HS-27A (cell line): ENCODE measurements at places on chromosomes 16 and 17.
A peak's percentile ranks its signal among the peaks of the same experiment; 100 is the strongest.

GRCh38 chr16:84544031-84544773 is 39.7 kb upstream of the MEAK7 start:
- DNase-seq = no peak

- DNase-seq = no peak
Observed at GRCh38 chr17:43010667-43011308, 4.2 kb downstream of the IFI35 start.

GRCh38 chr17:12386225-12386624 is 279.5 kb upstream of the MYOCD start:
- DNase-seq = no peak

- no peak for DNase-seq
Observed at GRCh38 chr16:63980763-63981162, 1141.1 kb downstream of the CDH11 start.

DNA sequence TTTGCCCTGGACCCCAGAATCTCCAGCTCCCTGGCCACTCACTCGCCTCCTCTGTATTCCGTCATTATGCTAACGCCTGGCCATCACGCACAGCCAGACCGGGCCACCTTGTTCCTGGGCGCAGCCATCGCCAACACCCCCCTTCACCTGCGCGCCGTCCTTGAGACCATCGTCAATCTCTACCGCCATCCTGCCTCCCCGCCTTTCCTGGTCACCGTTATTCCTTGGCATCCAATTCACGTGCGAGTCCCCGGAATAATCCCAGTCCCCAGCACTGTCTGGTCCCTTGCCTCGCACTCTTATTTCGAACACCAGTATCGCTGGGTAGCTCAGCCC is 541 bp downstream of the VKORC1 start:
- DNase-seq = no peak

- DNase-seq = no peak
Observed at GRCh38 chr16:17295948-17296347, 174.8 kb downstream of the XYLT1 start.

DNA sequence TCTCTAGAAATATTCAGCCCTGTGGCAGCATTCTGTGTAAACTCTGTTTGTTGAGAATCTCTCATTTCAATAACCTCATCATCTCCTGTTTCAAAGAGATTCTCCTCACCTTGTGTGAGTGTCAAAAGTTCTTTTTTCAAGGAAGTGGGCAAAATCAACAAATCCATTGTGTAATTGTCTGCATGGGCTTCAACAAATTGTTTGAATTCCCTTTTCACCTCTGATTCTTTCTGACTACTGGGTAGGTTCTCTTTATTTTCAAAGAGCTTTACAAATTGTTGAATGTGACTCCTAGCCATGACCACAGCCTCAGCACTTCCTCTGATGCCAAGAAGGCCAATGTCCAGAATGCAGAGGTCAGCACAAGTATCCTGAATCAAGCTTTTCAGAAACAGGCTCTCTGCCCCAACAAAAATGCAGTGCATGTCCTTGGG is 48.0 kb downstream of the N4BP1 start:
- no peak for DNase-seq

GRCh38 chr16:4957720-4958509 is at the start of gene SEC14L5:
TSS of gene SEC14L5 (plus strand) at chr16:4958330. CDS start at chr16:4959324, 994 bp downstream.
- DNase-seq = no peak

DNA sequence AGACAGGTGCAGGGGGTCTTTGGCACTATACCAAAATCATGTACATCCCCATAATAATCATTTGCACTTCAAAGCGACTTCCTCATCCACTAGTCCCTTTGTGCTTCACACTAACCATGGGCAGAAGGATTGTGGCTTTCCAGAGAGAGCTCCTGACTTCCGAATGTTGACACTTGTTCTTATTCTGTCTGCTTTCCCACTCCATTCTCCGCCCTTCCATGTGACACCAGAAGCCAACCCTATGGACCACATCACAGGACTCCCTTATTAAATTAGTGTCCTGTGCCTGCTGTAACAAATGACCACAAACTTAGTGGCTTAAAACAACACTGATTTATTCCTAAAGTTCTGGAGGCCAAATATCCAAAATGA is 91.6 kb downstream of the CMC2 start:
- DNase-seq = no peak

- DNase-seq = no peak
Observed at GRCh38 chr16:64968539-64968938, 153.3 kb downstream of the CDH11 start.

GRCh38 chr17:74085434-74085833 is 118.0 kb upstream of the RPL38 start:
- no peak for DNase-seq

GRCh38 chr17:2400877-2401425 is at the start of gene MNT:
TSS of gene MNT (minus strand) at chr17:2401060. CDS start at chr17:2400712, 348 bp downstream.
- no peak for DNase-seq

DNA sequence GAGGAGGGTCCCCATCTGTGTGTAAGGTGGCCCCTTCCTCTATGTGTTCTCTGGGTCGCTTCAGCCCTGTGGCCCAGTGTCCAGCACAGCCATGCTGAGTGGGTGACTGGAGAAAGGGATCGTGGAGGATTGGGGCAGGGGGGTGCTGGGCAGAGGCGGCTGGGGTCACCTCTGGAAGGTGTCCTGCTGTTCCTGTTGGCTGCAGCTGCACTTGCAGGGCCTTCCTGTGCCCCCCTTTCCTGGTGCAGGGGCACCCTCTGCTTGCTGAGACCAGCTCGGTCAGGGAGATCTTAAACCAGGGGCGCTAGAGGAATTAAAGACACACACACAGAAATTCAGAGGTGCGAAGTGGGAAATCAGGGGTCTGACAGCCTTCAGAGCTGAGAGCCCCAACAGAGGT is 11.1 kb downstream of the IL32 start:
- no peak for DNase-seq

DNA sequence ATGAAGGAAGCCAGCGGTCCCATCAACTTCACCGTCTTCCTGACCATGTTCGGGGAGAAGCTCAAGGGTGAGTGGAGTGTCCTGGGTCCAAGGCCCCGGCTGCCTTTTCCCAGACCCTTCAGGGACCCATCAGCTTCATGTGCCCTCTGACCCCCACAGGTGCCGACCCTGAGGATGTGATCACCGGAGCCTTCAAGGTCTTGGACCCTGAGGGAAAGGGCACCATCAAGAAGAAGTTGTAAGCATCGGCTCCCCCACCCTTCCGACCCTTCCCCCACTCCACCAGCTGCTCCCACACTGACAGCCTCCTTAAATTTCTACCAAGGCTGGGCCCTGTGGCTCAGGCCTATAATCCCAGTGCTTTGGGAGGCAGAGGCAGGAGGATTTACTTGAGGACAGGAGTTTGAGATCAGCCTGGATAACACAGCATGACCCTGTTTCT is 1.9 kb downstream of the MYL11 start:
- no peak for DNase-seq

DNA sequence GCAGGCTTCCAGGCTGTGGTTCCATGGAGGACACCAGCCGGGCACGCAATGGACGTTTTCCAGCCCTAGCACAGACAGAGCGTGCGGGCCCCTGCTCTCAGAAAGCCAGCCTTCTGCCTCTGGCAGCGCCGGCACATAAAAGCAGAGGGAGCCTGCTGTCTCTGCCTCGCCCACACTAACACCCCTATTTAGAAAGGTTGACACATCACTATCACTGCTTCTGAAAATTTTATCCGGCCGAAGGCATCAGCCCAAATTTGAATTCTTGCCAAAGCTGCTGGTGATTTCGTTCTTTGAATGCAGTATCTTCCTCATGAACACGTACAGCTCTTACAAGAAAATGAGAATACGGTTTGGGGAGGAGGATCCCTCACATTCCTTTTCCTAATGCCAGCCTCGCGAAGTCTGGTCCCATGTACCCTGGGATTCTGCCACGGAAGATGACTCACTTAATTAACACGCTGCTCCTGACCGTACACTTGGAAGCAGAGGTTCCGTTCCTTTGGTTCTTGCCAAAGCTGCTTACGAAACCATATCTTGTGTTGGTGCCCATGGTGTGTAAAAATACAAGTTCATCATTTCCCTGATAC is 1.3 kb upstream of the RAB11FIP3 start:
- peak; percentile 95 for DNase-seq

- no peak for DNase-seq
Observed at GRCh38 chr16:11315510-11315909, 29.7 kb upstream of the RMI2 start.

DNA sequence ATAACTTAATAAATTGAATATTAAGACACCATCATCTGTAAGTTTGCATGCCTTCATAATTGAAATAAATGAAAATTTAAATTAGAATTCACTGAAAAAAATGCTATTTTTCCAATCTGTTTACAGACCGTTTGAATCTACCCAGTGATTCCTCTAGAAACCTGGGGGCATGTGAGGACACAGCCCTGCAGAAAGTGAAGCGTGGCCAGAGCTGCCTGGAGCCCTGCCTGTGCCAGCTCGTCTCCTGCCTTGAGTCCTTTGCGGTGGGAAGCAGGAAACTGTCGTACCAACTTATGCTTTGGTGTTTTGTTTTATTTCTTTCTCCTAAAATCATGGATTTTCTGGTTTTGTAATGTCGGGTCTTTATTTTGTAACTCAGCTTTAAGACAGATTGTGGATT is 67.8 kb upstream of the FA2H start:
- no peak for DNase-seq

DNA sequence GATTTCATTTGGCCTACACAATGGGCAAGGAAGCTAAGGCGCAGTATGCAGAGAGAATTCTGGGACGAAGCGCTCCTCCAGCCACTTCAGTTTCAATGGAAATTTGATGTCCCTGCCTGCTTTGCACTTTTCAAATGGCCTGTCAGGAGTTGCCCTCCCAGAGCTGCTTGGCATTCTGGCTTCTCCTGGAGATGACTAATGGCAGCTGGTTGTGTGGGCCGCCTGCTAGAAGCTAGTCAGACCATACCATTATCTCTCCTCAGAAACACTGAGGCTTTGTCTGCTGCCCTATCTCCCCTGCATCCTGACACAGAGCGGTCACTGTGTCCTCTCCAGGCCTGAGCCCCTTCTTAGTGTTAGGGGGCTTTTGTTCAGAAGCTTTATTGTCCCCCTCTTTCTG is 180.1 kb downstream of the SPECC1 start:
- no peak for DNase-seq

GRCh38 chr17:42531455-42532354 is 4.3 kb upstream of the NAGLU start:
- DNase-seq = no peak

DNA sequence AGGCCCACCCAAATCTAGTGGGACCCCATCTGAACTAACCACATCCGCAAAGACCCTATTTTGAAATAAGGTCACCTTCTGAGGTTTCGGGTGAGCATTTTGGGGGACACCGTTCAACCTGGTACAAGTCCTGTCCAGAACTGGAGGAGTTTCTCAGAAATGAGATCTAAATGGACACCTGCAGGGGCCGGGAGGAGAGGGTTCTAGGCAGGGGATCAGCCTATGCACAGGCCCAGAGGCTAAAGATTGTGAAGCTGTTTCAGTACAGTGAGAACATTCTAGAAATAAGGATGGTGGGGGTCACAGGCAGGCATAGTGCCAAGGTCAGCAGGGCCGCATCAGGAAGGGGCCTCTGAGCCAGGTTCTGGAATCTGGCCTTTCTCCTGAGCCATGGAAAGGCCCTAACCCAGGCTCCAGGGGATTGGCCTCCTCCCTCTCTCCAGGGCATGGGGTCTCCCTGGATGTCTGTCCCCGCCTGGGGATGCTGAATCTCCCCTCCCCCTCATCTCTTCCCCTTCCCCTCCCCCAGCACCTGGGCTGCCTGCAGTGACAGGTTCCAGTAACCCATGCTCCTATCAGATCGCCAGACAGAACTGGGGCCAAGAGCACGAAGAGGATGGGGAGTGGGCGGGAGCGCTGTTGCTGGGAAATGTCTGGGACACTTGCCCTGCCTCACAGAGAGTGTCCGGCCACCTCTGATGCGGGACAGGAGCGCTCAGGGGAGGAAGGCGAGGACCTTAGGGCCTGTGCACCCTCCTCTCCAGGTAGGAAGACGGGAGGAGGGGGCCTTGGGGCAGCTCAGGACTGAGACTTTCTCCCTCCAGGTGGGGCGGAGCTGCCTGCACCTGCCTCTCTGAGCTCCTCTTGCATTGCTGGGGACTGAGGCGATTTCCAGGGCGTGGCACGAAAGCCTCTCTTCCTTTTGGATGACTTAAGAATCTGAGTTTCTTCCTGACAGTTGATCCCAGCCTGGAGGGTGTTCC is 321.4 kb upstream of the TNRC6C start:
- no peak for DNase-seq

GRCh38 chr17:28396635-28397239 is 9.3 kb downstream of the SLC46A1 start:
- DNase-seq = no peak

DNA sequence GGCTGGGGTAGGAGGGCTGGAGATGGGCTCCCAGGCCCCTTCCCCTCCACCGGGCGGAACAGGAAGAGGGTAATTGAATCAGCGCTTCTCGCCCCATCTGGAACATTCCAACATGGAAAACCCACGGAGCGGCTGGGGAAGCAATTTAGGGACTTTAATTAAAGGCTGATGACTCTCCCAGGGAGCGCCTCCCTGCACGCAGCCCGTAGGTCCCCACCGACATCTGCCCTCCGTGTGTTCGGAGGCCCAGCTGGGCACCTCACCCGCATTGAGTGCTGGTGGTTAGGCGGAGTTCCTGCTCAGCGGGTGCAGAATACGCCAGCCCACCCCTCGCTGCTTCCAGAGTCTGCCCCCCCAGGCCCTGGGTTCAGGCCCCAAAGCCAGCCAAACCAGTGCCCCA is 10.0 kb downstream of the HS3ST6 start:
- no peak for DNase-seq

- no peak for DNase-seq
Observed at GRCh38 chr17:39648616-39649366, 11.8 kb downstream of the STARD3 start.

- peak; percentile 63 for DNase-seq
Observed at GRCh38 chr16:75304521-75305363, 53.3 kb upstream of the BCAR1 start.

GRCh38 chr16:85461814-85462713 is 151.1 kb upstream of the GSE1 start:
- DNase-seq = no peak

- no peak for DNase-seq
Observed at GRCh38 chr16:2090777-2091546, 43.2 kb downstream of the TSC2 start.
